Posterior cingulate gyrus (tissue), 11 donors: ENCODE measurements at places on chromosomes 2 and 18.

GRCh38 chr18:61635901-61636528 lies 256.8 kb downstream of the RNF152 start:
- DNase-seq: peak; percentile 88

DNA sequence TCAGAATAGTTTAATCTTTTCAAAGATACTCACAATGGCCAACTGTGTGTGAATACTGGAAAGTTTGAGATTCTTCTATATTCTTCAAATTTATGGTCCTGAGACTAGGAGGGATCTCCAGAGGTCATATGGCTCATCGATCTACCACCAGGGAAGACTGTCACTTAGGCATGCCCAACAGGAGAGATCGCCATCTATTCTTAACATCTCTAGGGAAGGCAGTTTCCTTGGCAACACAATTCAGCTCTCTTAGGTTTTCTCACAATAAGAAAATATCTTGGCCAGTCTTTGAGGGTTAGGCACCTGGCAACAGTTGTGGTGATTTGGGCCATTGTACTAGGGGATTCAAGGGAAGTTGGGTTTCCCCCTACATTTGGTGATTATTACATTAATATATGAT lies 107.2 kb downstream of the GALNT3 start:
- DNase-seq: no peak

GRCh38 chr2:165305391-165306096 lies 66.3 kb downstream of the SCN2A start:
- DNase-seq: no peak

DNA sequence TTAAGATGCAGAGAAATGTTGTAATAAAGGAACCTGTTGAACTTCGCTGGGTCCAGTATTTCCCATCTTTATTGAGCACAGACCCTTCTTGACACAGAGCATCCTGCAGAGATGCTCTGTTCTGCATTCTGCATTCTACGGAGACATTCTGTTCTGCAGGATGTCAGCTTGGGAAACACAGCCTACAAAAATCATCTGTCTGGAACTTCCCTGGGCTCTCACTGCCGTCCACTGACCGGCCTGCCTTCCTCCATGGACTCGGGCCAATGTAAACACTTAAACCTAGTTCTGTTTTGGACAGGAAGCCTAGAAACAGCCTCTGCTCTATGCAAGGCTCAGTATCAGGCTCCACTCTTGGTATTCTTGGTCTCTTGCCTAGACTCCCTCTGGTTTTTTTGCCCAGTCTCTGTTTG lies 90.0 kb upstream of the PPP1CB start:
- DNase-seq: no peak

- DNase-seq: no peak
Measured at GRCh38 chr2:191853843-191854242, 7.0 kb upstream of the CAVIN2 start.

GRCh38 chr2:56325661-56326345 lies 142.0 kb downstream of the CCDC85A start:
- no peak for DNase-seq

DNA sequence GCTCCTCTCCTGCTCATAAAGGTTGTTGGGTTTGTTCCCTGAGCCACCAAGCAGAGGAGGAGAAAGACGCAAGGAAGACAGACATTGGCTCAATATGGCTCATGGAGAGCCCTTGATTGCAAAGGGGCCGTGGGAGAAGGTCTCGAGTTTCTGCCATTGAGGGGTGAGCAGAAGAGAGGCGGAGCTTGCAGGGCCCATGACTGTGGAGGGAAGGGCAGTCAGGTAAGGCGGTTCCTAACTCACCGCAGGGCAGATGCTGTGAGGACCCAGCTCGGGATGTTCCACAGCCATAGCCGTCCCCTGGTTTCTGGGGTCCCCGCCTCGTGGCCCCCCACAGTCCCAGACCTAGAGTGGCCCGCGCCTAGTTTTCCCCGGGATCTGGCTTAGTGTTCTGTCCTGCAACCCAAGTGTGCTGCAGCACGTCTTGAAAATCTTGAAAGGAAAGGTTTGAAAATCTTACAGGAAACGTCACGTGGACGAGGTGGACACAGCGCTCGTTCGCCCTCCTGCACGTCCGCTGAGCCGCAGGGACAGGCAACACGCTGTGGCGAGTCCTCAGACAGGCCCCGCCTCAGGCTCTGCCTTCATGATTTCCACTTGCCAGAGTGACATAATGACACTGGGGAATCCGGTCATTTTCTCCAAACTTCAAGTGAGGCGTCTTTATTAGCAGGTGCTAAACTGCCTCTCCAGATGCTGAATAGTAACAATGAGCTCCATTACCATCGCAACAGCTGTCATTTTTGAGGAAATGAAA lies 105.5 kb upstream of the HDAC4 start:
- peak; percentile 56 for DNase-seq

GRCh38 chr2:234480337-234480736 lies 16.5 kb downstream of the ARL4C start:
- no peak for DNase-seq
